ENCODE measurements at places on chromosomes 11 and 22. TPM values are rescaled to one million over a fixed set of nuclear protein-coding genes. Genes with fewer than 3 reads are reported as not detected.

KDM4D gene
- 1.2 TPM for total RNA-seq

CALCB gene
- 0.62 TPM for total RNA-seq

PGR gene
- not detected for total RNA-seq

DNAJB13 gene
- total RNA-seq, result 0.60 TPM

GRCh38 chr22:36220451-36220921 lies 18.8 kb downstream of the APOL2 start:
- no peak overlapping the region for H3K4me3 ChIP-seq
- H3K36me3 ChIP-seq, result no peaks in the 10 kb centered on the region
- H3K27me3 ChIP-seq, result no peaks in the 10 kb centered on the region
- DNase-seq, result no peak

DNA sequence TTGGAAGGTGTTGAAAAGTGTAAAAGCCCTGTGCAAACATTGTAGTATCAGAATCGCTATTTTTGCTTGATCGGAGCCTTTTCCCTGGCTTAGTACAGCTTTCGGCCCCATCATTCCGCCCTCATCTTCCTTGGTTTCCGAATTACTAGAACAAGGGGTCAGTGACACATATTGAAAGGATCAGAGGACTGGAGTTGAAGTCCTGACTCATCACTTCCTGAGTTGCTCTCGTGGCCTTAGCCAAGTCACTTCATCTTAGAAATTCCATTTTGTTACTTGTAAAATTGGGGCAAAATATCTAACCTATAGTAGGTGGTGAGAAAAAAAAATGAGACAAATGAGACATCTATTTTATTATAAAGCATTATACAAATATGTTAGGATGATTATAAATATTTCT lies 375.0 kb downstream of the NTM start:
- no peaks in the 10 kb centered on the region for H3K4me1 ChIP-seq
- H3K4me3 ChIP-seq, result no peak overlapping the region
- no peaks in the 10 kb centered on the region for H3K36me3 ChIP-seq
- H3K27me3 ChIP-seq, result peaks cover 14% of the 10 kb centered on the region

- no peak overlapping the region for H3K27ac ChIP-seq
- H3K4me1 ChIP-seq, result peaks cover 18% of the 10 kb centered on the region
- no peaks in the 10 kb centered on the region for H3K36me3 ChIP-seq
- H3K27me3 ChIP-seq, result no peaks in the 10 kb centered on the region
Measured at GRCh38 chr11:119175493-119176077, 7.1 kb downstream of the NLRX1 start.

DNA sequence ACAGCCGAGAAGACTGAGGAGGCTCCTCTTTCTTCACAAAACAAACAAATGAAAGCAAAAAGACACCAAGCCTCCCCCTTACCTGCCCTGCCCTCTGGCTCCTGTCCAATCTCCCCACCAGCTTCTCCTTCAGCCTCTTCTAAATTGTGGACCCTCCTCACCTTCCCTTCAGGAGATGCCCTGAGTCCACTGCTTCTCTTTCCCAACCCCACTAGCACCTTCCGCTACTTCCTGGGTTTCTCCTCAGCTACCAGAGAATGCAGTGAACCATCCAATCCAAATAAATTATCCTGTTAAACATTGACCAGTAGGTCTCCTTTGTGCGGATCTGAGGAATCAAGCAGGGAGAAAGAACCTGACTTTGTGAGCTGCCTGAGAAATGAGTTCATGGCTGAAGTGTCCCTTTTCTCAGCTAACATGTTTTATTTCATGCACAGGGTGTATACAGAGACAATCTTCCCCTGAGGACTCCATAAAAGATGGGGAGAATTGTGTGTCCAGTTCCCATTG lies 63.2 kb upstream of the VPREB1 start:
- H3K4me3 ChIP-seq, result no peak overlapping the region
- no peaks in the 10 kb centered on the region for H3K4me1 ChIP-seq
- no peaks in the 10 kb centered on the region for H3K36me3 ChIP-seq
- no peak for DNase-seq

GRCh38 chr11:19727246-19727645 lies 14.6 kb downstream of the NAV2 start:
- peaks cover 8% of the 10 kb centered on the region for H3K4me1 ChIP-seq
- H3K4me3 ChIP-seq, result no peak overlapping the region
- no peak overlapping the region for H3K27ac ChIP-seq
- no peaks in the 10 kb centered on the region for H3K36me3 ChIP-seq
- H3K27me3 ChIP-seq, result no peaks in the 10 kb centered on the region

GRCh38 chr11:70368961-70369360 lies 29.4 kb upstream of the CTTN start:
- H3K4me3 ChIP-seq, result no peak overlapping the region
- DNase-seq, result no peak
- peaks cover 32% of the 10 kb centered on the region for H3K36me3 ChIP-seq
- no peaks in the 10 kb centered on the region for H3K27me3 ChIP-seq

DNA sequence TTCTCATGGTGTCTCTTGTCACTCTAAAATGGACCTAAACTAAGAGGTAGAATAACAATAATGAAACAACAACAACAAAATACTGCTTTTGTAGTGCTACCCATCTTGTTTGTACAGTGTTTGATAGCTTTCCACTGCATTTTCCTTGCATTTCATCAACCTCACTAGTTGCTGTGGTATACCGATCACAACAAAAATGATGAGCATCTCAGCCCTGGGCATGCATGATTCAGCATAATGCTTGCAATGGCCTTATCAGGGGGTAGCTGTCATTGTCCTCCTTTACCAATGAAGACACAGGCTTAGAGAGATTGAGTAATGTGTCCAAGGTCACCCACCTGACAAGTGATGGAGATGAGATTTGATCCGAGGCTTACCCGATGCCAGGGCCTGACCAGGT lies 682.5 kb downstream of the NTM start:
- DNase-seq, result no peak
- H3K27me3 ChIP-seq, result peaks cover 13% of the 10 kb centered on the region
- no peak overlapping the region for H3K27ac ChIP-seq
- no peaks in the 10 kb centered on the region for H3K36me3 ChIP-seq
- no peaks in the 10 kb centered on the region for H3K4me1 ChIP-seq

DNA sequence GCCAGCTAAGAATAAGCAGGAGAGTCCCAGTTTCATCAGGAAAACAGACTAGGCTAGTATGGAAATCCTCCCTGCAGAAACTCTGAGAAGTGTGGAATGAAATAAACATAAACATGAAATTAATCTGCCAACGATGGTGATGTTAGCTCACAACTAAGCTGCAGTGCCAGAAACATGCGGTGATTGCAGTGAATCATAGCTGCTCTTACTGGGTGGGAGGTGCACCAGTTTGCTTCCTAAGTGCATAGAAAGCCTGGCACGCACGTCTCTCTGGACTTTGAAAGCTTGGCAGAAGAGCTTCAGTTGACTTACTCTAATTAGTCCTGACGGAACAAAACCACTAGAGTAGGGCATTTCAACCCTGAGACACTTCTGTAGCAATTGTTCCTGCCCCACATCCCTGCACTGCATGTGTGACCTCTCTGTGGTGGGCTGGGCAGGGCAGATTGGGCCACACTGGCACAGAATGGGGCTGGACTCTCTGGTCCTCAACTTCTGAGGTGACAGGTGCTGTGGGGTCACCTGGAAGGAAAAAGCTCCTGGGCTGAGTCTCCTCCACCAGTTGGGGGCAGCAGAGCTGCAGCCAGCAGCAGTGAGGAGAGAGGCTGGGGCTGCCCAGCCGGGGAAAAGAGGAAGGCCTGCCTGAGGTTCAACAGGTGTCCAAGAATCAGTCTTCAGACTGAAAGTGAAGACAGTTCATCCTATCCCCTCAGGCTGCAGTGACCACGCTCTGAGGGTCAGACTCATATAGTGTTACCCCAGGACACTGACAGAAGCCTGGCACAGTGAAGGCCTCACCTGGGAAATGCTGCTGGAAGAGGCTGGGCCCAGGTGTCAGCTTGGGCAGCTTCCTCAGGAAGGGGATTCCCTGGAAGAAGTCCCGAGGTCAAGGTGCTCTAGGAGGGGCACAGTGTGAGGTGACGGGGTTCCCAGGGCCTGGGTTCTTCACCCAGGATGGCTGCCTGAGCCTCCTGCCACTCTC lies 40.5 kb downstream of the GGTLC2 start:
- H3K36me3 ChIP-seq, result no peaks in the 10 kb centered on the region
- H3K4me3 ChIP-seq, result no peak overlapping the region
- H3K27ac ChIP-seq, result no peak overlapping the region
- H3K4me1 ChIP-seq, result peaks cover 27% of the 10 kb centered on the region
- no peaks in the 10 kb centered on the region for H3K27me3 ChIP-seq

DNA sequence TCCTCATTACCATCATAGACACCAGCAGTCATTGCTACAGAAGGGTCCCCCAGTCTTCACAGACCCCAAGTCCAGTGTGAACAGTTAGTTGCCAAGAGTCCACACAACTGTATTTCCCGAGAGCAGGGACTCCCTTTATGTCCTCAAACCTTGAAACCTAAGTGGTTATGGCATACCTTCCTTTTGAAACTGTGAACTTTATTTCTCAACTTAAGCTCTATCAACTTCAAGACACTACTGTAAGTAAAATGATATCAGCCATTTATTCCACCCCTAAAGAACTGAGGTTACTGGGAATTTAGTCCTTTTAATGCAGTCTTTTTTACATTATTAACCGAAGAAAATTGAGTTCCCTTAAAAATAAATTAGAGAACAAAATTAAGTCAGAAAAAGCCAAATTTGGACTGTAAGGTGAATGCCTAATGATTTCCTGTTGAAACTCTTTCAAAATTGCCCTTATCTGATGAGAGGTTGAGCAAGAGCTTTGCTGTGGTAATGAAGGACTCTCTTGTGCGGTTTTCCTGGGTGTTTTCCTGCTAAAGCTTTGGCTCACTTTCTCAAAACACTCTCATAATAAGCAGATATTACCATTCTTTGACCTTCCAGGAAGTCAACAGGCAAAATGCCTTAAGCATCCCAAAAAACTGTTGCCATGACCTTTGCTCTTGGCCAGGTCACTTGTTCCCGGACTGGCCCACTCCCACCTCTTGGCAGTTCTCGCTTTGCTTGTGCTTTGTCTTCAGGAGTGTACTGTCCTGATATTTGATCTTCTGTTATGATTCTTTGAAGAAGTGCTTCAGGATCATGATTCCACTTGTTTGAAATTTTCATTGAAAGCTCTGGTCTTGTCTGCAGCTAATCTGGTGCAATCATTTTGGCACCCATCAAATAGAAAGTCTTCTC lies 765.4 kb upstream of the ANO3 start:
- DNase-seq, result no peak
- peaks cover 3% of the 10 kb centered on the region for H3K36me3 ChIP-seq
- no peak overlapping the region for H3K4me3 ChIP-seq
- H3K27me3 ChIP-seq, result no peaks in the 10 kb centered on the region

- no peaks in the 10 kb centered on the region for H3K36me3 ChIP-seq
- no peak overlapping the region for H3K27ac ChIP-seq
- DNase-seq, result no peak
- no peaks in the 10 kb centered on the region for H3K27me3 ChIP-seq
- H3K4me3 ChIP-seq, result no peak overlapping the region
Measured at GRCh38 chr11:86205421-86206336, 38.9 kb upstream of the EED start.

DNA sequence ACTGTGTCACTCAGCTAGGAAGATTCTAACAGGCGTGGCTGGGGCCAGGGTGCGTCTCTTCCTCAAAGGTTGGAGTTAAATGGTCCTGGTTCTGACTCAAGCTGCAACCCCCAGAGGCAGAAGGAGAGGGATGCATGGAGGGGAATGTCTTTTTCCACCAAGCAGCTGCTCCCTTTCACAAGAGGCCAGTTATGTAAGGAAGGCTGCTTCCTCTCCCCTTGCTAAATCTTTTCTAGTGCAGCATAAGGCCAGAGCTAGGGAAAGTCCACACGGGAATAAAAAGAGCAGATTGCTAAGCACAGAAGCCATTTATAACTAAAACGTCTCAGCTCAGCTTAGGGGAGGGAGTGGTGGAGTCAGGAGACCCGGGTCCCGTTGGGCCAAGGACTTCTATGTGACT lies 10.0 kb downstream of the PVALB start:
- H3K27ac ChIP-seq, result no peak overlapping the region
- H3K27me3 ChIP-seq, result peaks cover 1% of the 10 kb centered on the region
- no peak overlapping the region for H3K4me3 ChIP-seq
- no peak for DNase-seq

DNA sequence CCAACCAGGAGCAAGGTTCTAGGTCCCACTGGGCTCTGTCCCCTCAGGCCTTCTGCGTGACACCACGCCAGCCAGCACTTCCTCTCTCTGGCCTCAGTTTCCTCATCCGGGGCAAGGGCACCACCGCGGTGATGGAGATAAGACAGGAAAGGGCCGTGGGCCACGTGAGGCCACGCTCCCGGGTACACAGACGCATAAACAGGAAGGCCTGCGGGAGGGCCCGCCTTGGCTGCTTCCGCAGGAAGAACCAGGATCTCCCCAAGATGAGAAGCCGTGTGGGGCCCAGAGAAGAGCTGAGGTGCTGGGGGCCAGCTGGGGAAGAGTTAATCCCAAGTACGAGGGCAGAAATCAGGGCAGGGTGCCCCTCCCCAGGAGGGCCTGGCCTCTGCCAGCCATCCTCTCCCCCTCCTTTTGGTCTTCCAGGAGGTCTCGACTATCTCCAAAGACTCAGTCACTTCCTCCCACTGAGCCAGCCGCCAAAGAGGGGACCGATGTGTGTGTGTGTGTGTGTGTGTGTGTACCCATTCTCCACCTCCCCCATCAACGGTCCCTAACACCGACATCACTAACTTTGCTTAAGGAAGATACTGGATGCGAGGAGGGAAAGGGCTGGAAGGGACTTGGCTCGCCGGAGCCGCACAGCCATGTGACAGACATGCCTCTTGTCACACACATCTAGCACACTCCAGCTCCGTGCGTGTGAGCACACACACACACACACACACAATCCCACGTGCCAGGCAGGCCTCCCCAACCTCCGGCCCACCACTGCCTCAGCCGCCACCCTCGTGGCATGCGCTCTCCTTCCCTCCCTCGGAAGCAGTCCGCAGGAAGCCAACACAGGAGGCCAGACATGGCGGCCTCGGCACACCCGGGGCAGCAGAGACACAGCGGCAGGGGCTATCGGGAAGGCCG lies 1.4 kb downstream of the MFNG start:
- peaks cover 83% of the 10 kb centered on the region for H3K4me1 ChIP-seq
- DNase-seq, result peak; percentile 85
- peaks cover 1% of the 10 kb centered on the region for H3K36me3 ChIP-seq
- H3K4me3 ChIP-seq, result peak overlapping the region; percentile 96
- H3K27ac ChIP-seq, result peak overlapping the region; percentile 93

All from naive thymus-derived CD8-positive, alpha-beta T cell (primary cell).